Esophagus squamous epithelium (tissue), 5 donors: ENCODE measurements at places on chromosomes 4 and X. TPM values are rescaled to one million over a fixed set of nuclear protein-coding genes. Genes with fewer than 3 reads are reported as not detected.

GRCh38 chr4:6262847-6263487 is 6.7 kb upstream of the WFS1 start:
- no peaks in the 10 kb centered on the region for H3K4me1 ChIP-seq
- no peaks in the 10 kb centered on the region for H3K27me3 ChIP-seq
- H3K4me3 ChIP-seq: no peak overlapping the region
- H3K36me3 ChIP-seq: no peaks in the 10 kb centered on the region

- no peak overlapping the region for H3K4me3 ChIP-seq
- no peak for DNase-seq
- no peaks in the 10 kb centered on the region for H3K27me3 ChIP-seq
Measured at GRCh38 chr4:48109413-48110263, 24.4 kb downstream of the TXK start.

The GYPA gene
- total RNA-seq: not detected

The CORIN gene
- 4.8 TPM for total RNA-seq

GRCh38 chr4:2535376-2536192 is 863 bp upstream of the FAM193A start:
- no peak for DNase-seq
- H3K4me1 ChIP-seq: peaks cover 38% of the 10 kb centered on the region
- no peaks in the 10 kb centered on the region for H3K27me3 ChIP-seq
- H3K4me3 ChIP-seq: peak overlapping the region; percentile 94
- peak overlapping the region; percentile 91 for H3K27ac ChIP-seq
- no peaks in the 10 kb centered on the region for H3K36me3 ChIP-seq

The IL2RG gene
- 7.4 TPM for total RNA-seq

GRCh38 chrX:14015941-14016340 is 13.8 kb downstream of the GEMIN8 start:
- H3K27ac ChIP-seq: no peak overlapping the region
- H3K36me3 ChIP-seq: no peaks in the 10 kb centered on the region
- H3K27me3 ChIP-seq: no peaks in the 10 kb centered on the region
- no peak overlapping the region for H3K4me3 ChIP-seq

DNA sequence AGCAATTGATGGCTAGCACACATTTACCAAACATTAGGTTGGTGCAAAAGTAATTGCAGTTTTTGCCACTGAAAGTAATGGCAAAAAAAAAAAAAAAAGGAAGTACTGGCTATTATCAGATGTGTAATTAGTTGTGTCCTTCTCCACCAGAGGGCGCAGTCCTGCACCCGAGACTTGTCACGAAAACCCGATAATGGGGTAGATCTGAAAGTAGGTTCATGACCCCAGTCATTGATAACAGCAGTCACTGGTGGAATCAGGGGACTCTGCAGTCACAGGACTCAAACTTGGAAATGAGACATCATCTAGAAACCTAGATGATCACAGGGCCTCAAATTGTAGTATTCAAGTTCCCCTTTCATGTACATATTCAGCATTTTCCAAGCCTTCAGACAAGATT is 13.1 kb upstream of the ACOT9 start:
- H3K27me3 ChIP-seq: no peaks in the 10 kb centered on the region
- no peak for DNase-seq
- H3K4me3 ChIP-seq: no peak overlapping the region
- no peaks in the 10 kb centered on the region for H3K36me3 ChIP-seq
- no peak overlapping the region for H3K27ac ChIP-seq
- peaks cover 8% of the 10 kb centered on the region for H3K4me1 ChIP-seq

DNA sequence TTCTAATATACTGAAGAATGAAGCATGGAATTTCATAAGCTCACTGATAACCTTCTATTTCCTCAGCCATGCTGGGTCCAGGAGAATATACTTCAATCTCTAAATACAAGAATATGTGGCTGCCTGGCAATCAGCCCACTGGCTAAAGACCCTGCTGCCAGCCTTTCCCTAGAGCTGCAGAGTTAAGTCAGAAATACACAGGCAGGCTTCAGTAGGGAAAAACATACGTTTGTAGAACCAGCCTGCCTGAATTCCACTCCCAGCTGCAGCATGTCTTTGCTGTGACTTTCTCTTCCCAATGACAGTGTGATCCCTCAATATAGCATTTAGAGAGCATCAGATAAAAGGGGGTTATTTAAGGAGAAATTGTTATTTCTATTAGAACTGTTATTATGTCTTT is 289.1 kb downstream of the PCDH19 start:
- no peaks in the 10 kb centered on the region for H3K27me3 ChIP-seq
- H3K27ac ChIP-seq: no peak overlapping the region
- no peaks in the 10 kb centered on the region for H3K4me1 ChIP-seq
- H3K36me3 ChIP-seq: no peaks in the 10 kb centered on the region
- no peak for DNase-seq
- H3K4me3 ChIP-seq: no peak overlapping the region

GRCh38 chr4:80362578-80363181 is 27.1 kb downstream of the CFAP299 start:
- no peaks in the 10 kb centered on the region for H3K36me3 ChIP-seq
- peaks cover 17% of the 10 kb centered on the region for H3K27me3 ChIP-seq
- H3K4me3 ChIP-seq: no peak overlapping the region
- H3K27ac ChIP-seq: no peak overlapping the region

The ALAS2 gene
- total RNA-seq: not detected

DNA sequence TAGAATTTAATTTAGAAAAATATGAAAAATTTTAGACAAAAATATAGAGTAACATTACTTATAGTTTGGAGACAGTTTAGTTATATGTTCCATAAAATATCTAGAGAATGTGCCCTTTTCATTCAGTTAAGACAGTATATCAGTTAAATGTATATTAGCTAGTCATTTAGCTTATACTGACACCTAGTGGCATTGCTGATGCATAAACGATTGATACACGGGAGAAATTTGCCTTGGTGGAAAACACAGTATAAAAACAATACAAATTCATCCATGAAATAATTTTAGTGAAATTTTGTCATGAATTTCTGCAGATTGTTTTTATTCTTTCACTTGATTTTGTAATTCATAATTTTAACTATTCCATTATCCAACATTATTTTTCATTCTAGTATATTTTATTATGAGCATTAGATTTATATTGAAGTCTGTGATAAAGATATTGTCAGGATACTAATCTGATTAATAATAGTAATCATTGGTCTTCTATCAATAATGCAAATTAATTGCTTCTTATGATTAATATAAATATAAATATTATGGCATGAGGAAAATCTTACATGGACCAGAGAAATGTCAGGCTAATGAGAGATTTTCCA is 219.0 kb downstream of the TLL1 start:
- H3K4me1 ChIP-seq: no peaks in the 10 kb centered on the region
- H3K27me3 ChIP-seq: no peaks in the 10 kb centered on the region
- H3K4me3 ChIP-seq: no peak overlapping the region
- DNase-seq: no peak
- H3K27ac ChIP-seq: no peak overlapping the region
- no peaks in the 10 kb centered on the region for H3K36me3 ChIP-seq

The NXF2 gene
- not detected for total RNA-seq

DNA sequence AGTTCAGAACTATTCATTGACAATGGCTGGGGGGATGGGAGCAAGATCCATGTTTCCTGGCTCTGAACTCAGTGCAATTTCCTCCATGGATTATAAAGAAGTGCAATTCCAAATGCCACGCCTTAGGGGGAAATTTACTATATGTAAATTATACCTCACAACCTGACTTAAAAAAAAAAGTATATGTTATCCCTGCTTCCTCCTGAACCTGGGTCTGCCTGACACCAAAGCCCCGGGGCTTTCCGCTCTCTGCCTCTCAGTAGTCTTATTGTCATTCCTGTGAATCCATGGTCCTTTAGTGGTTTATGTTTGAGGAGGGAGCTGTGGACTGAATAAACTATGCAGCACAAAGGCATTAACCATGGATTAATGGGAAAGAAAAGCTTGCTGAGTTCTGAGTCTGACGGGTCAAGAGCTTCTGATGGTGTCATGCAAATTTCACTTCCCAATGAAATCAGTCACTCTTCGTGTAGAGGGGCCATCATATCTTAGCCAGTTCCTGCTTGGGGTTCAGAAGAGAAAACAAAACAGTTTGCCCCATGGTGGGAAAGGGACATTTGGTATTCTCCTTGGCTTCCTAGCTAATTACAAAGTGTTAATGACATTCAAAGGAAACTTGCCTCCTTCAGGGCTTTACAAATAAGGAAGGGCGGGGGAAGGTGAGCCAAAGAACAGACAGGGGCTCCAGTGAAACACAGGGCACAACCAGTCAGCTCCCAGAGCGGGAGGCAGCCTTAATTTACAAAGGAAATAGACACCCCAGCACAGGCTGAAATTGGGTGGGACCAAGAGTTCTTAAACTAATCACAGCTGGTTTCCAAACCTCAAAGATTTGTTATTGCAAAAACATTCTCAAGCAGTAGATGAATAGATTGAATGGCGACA is 14.3 kb downstream of the FAM9C start:
- H3K27me3 ChIP-seq: no peaks in the 10 kb centered on the region
- H3K4me1 ChIP-seq: peaks cover 23% of the 10 kb centered on the region
- H3K36me3 ChIP-seq: no peaks in the 10 kb centered on the region
- DNase-seq: no peak

DNA sequence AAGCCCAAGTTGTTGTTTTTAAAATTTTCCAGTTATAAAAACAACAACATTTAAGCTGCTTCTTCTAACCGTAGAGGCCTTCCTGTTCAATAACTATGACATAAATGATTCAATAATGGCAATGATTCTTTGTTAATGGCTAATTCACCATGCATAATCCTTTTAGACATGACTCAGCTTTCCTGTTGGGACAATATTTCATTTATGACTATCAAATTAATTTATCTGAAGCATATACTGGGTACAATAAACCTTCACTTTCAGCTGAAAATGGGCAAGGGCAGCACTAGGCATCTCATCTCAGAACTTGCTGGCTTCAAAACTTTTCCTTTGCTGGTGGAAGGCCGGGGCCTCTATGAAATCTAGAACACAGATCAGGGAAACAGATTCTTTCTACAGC is 38.9 kb downstream of the TBC1D9 start:
- H3K36me3 ChIP-seq: no peaks in the 10 kb centered on the region
- H3K4me1 ChIP-seq: peaks cover 58% of the 10 kb centered on the region
- no peak overlapping the region for H3K4me3 ChIP-seq
- peak overlapping the region; percentile 28 for H3K27ac ChIP-seq
- no peaks in the 10 kb centered on the region for H3K27me3 ChIP-seq

GRCh38 chr4:118398226-118399090 is 45.7 kb upstream of the PRSS12 start:
- H3K27me3 ChIP-seq: no peaks in the 10 kb centered on the region
- H3K36me3 ChIP-seq: no peaks in the 10 kb centered on the region
- no peak overlapping the region for H3K27ac ChIP-seq
- no peak overlapping the region for H3K4me3 ChIP-seq
- no peak for DNase-seq
- H3K4me1 ChIP-seq: no peaks in the 10 kb centered on the region

DNA sequence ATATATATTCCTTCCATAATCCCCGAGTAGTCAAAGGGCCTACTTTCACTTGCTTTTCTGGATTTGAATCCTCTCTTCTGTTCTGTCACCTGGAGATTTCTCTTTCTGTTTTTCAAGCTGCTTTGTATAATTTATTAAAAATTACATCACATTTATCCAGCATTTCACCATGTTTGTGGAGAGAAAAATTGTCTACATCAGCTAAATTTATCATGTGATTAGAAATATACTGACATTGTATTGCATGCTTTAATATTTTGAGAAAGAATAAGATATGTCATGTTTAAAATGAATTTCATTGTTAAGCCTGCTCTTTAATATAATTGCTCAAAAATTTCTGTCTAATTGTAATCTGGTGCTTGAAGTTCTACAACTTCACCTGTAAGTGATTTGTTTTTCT is 323.1 kb upstream of the DKK2 start:
- no peaks in the 10 kb centered on the region for H3K36me3 ChIP-seq
- H3K4me1 ChIP-seq: no peaks in the 10 kb centered on the region
- H3K27ac ChIP-seq: no peak overlapping the region
- no peak for DNase-seq
- H3K27me3 ChIP-seq: no peaks in the 10 kb centered on the region

The HDAC8 gene
- total RNA-seq: 19.1 TPM

- no peak overlapping the region for H3K4me3 ChIP-seq
- H3K36me3 ChIP-seq: no peaks in the 10 kb centered on the region
- H3K4me1 ChIP-seq: peaks cover 9% of the 10 kb centered on the region
- H3K27ac ChIP-seq: no peak overlapping the region
- no peaks in the 10 kb centered on the region for H3K27me3 ChIP-seq
Measured at GRCh38 chrX:21657318-21658151, 595 bp downstream of the KLHL34 start.

DNA sequence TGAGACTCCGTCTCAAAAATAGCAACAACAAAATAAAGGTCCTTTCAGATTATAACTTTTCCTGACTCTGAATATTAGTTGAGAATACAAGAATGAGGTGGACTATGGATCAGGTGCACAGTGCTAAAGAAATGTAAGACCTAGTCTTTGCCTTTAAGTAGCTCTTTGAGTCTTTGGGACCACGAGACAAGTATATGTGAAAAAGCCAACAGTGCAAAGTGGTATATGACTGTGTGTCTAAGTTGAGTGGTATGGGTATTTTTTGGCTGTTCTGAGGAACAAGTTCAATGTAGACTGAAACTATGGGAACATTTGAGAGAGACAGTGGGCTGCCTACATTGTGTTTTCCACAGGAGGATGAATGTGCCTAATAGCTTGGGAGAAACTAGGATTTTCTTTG is 2.8 kb downstream of the GAB1 start:
- peaks cover 3% of the 10 kb centered on the region for H3K4me1 ChIP-seq
- no peak overlapping the region for H3K4me3 ChIP-seq
- H3K36me3 ChIP-seq: no peaks in the 10 kb centered on the region
- DNase-seq: no peak

DNA sequence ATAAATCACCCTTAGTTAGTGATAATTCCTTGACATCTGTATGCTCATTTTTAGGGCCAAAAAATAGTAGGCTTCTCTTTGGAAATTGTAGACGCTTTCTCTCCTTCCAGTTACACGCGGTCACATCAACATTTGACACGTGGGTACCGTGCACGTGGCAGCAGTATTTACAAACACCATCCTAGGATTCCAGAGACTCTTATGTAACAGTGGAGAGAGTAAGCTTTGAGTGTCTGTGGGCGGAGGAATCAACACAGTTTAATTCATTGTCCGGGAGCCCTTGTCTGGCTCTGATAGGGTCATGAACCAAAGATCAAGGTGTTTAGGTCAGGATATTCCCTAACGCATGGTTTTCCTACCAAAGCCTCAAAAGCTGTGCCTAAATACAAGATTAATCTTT is 12.2 kb downstream of the TET2 start:
- no peak overlapping the region for H3K27ac ChIP-seq
- H3K4me3 ChIP-seq: no peak overlapping the region
- peaks cover 8% of the 10 kb centered on the region for H3K4me1 ChIP-seq
- H3K36me3 ChIP-seq: peaks cover 8% of the 10 kb centered on the region

The RNF150 gene
- 3.3 TPM for total RNA-seq

- no peaks in the 10 kb centered on the region for H3K27me3 ChIP-seq
- H3K4me3 ChIP-seq: no peak overlapping the region
- H3K27ac ChIP-seq: no peak overlapping the region
- H3K4me1 ChIP-seq: peaks cover 25% of the 10 kb centered on the region
- H3K36me3 ChIP-seq: peaks cover 10% of the 10 kb centered on the region
- DNase-seq: no peak
Measured at GRCh38 chrX:48934581-48935300, 15.9 kb upstream of the PIM2 start.

DNA sequence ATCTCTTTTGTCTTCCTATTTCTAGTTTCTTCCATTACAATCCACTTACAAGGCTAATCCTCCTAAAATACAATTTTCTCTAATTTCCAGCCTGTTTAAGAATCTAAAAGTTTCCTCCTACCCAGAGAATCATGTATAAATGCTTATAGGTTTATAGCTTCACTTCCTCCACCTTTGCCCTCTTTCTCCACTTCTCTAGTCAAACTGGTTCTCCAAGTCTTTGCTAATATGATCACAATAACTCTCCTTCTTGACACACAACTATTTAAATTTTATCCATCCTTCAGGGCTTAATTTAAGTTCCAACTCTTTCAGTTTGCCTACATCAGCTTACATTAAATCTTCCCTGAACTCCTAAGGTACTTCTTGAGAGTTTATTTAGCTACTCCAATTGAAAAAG is 69.2 kb downstream of the RPS6KA6 start:
- H3K4me3 ChIP-seq: no peak overlapping the region
- no peaks in the 10 kb centered on the region for H3K4me1 ChIP-seq
- no peak overlapping the region for H3K27ac ChIP-seq
